ENCODE measurements at places on chromosomes 11 and 22.

GRCh38 chr11:62044639-62045121 is 77.2 kb upstream of the FTH1 start:
- no peak for DNase-seq

GRCh38 chr22:35896111-35896705 is 132.4 kb downstream of the RBFOX2 start:
- DNase-seq, result no peak

DNA sequence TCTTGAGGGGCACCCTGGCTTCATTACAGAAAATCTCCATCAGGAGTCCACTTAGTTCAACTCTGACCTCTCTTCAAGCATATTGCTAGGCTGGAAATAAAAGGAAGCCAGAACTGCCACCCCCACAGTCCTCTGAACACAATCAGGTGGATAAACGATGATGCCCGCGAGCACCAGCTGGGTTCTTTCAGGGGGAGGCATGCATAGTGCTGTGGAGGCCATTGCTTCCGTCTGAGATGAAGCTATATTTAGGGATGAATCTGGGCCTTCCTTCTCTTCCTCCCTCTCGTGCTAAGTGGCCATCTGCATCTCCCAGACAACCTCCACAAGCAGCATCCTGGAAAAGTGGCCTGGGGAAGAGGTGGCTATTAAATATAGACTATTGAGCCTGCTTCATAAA is 3.9 kb upstream of the MICAL2 start:
- no peak for DNase-seq

DNA sequence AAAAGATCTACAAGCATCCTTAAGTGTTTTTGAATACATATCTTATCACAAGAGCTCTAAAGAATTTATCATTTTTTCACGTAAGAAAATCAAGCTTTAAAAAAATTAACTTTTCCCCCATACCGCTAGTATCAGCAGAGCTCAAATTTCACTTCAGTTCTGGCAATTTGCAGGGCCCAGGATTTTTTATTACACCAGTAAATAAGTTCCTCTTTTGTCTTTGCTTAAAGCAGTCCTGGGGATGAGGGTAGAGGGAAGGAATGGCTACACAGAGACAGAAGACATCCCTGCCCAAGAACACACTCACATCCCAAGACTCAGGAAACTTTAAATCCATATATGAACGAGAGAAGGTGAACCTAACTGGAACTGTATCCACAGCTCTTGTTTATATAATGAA is 22.6 kb upstream of the SORL1 start:
- no peak for DNase-seq

DNA sequence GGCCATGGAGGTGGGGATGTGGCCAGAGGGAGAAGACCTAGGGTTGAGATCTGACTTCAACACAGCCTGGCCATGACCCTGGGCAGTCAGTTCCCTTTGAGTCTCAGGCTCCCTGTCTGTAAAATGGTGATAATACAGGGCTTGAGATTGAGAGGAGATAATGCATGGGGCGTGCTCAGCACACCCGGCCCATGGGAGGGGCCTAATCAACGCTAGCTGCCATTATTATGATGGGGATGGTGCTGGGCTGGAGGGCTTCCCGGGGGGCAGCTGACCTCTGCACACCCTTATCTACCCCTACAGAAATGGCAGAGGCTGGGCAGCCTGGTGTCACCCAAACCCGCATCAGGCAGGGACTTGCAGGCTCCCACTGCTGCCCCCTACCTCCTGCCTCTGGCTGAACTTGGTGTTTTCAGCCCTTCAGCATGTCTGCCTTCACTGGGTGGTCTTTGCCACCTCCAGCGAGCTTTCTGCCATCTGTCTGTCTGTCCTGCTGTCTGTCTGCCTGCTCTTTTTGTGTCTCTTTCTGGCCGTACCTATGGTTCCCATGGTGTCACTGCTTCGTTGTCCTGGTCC is 84.5 kb downstream of the CACNA1I start:
- DNase-seq, result no peak

GRCh38 chr11:120517390-120517761 is 5.8 kb downstream of the GRIK4 start:
- DNase-seq, result no peak

DNA sequence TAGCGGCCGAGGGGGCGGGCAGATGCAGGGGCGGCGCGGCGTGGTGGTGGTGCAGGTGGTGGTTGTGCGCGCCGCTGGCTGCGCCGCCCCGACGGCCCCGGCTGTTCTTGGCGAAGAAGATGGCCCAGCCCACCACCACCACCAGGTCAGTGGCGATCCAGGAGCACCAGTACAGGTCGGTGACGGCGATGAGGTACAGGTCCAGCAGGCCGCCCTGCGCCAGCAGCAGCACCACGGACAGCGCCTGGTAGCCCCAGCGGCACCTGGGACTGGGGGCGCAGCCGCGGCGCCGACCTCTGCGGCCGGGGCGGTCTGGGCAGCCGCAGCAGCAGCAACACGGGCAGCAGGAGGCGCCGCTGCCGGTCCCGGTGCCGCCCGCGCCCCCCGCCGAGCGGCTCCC is 879 bp downstream of the TMEM121B start:
- no peak for DNase-seq

DNA sequence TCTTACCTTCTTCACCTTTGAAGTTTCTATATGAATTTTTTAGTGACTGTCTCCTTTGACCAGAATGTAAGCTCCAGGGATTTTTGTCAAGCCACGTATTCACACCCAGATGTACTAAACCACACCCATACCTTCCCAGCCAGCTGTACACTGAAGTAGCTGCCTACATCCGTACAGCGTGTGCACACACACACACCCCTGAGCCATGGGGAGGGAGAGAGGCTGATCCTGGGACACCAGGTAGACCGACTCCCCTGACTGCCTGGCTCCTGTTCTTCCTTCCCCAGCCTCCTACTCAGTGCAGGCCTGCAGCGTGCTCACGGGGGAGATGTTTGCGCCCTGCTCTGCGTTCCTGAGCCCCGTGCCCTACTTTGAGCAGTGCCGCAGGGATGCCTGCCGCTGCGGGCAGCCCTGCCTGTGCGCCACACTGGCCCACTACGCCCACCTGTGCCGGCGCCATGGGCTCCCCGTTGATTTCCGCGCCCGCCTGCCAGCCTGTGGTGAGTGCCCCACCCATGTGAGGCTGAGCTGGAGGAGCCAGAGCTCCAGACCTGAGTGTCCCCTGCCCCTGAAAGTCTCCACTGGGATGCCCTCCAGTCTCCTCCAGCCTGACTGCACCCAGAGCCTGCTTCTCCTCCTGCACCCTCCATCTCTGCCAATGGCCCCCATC is 25.9 kb downstream of the OTOG start:
- DNase-seq, result no peak

GRCh38 chr11:68890490-68891231 is 13.0 kb downstream of the MRPL21 start:
- no peak for DNase-seq

GRCh38 chr11:789943-790342 is at the start of gene CEND1:
Gene CEND1, minus strand, starts transcription at chr11:790090. Its CDS starts 1,514 bp downstream, at chr11:788576.
- DNase-seq, result no peak

GRCh38 chr22:46111645-46112306 is 38.5 kb upstream of the PPARA start:
- no peak for DNase-seq

- no peak for DNase-seq
Measured at GRCh38 chr11:86593833-86594232, 78.6 kb downstream of the ME3 start.

DNA sequence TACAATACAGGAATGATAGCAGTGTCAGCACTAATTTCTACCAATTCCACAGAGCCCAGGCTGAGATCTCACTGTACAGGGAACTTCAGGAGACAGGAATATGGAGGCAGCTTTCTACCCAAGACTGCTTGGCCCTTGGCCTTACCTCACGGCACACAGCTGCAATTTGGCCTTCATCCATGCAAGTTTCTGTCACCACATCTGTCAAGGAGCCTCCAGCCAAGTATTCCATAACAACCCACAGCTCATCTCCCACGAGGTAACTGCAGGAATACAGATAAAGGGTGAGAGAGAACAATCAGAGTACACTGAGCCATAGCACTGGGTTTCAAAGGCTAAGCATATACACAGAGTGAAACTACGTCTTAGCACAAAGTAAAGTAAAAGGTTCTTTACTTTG is 39.0 kb upstream of the GDPD4 start:
- DNase-seq, result no peak

DNA sequence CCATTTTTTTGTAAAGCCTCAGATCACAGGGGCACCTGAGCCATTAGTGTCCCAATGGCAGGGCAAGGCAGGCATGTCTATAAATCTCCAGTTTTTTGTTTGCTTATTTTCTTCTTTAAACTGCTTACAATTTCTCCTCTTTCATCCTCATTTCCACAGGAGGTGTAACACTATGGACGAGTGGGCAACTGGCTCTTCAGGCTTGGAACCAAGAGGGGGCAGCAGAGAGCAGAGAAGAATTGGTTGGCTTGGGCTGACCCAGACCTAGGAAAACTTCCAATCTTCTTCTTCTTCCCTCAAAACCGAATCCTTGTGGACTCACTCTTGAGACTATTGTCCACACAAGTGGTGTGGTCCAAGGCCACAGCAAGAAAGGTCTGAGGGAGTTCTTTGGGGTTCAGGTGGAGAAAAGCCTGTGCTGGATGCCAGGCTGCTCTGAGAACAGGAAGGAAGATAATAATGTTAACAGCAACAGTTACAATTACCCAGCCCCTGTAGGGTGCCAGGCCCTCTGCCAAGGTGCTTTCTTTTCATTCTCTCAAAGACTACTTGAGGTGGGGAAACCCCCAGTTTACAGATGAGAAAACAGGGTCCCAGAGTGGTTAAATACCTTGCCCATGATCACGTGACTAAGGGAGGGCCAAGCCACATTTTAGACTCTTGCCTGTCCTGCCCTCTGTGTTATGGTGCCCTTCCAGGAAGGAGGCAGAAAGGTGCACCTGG is 70.7 kb upstream of the E2F8 start:
- no peak for DNase-seq

- no peak for DNase-seq
Measured at GRCh38 chr22:40326905-40327735, 19.2 kb upstream of the ADSL start.

DNA sequence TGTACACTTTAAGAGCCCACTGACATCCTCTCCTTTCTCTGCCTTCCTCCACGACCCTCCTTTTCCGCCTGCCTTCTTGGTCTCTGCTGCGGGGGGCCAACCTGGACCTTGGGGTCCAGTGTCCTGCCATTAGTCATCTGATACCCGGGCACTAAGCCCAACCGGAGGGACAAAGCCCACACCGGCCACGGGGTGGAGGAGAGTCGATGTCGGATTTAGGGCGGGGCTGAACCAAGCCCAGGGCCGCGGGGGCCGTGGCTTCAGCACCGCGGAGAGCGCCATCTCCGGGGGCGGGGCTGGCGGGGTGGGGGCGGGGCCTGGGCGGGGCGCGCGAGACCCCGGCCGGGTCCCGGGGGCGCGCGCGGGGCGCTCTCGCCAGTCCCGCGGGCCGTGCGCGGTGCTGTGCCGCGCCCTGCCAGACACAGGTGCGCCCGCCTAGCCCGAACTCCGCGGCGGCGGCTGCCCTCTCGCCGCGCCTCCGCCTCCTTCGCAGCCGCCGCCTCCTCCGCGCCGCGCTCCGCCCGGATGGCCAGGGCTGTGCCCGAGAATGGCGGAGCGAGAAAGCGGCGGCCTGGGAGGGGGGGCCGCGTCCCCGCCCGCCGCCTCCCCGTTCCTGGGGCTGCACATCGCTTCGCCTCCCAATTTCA is at the start of gene MAPK8IP1:
MAPK8IP1 (plus strand) TSS at position 378 of the 647 bp plus-strand sequence; CDS start at position 548, 170 bp downstream.
- no peak for DNase-seq

DNA sequence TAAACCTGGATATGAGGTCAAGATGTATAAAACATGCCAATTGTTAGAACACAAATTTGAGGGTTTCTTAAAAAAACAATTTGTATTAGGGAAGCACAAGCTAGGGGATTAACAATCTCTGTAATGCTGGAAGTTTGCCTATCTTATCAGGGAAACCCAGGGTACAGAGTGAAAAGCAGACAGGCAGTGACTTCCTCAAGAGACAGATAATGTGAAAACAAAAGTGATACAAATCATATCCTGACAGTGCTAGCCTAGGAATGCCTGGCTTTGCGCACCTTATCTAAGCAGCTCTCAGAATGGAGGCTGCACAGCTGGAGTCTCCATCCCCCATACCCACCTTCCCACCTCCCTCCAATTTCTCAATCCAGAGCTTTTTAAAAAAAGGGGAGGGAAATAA is 22.5 kb upstream of the RBX1 start:
- no peak for DNase-seq

DNA sequence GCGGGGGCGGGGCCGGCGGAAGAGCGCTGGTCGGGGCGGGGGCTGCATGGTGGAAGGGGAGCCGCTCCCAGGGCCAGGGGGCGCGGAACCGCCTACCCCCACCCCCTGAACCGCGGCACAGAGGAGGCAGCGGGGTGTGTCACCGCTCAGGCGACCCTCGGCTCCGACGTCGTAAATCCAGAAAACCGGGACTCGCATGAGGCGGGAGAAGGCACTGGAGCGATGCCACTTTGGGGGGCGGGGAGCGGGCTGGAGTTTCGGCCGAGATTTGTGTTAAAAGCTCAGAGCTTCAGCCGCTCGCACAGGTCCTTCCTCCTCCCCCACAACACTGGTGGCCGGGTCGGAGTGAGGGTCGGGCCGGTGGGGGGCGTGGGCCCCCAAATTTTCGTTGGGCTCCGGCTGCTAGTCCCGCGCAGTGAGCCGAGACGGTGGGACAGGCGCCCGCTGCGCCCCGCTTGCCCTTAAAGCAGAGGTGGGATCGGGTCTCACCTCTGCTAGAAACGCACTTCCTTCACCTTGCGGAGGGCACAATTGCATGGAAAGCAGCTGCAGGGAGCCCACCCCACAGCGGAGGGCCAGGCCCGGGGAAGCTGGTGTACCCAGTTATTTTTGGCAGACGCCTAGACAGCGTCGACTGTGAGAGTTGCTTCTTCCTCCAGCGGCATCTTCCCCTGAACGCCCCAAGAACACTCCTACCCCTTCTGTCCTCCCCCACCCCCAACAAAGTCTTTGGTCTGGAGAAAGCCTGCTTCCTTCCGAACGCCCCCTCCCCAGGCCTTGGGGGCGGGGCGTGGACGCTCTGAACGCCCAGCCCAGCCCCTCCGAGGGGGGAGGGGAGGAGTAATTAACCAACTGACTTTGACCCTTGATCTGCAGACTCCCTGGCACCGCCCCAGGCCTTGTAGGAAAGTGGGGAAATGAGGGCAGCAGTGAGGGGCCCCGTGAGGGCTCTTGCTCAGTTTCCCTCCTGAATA is 1.1 kb downstream of the OVOL1 start:
- no peak for DNase-seq

DNA sequence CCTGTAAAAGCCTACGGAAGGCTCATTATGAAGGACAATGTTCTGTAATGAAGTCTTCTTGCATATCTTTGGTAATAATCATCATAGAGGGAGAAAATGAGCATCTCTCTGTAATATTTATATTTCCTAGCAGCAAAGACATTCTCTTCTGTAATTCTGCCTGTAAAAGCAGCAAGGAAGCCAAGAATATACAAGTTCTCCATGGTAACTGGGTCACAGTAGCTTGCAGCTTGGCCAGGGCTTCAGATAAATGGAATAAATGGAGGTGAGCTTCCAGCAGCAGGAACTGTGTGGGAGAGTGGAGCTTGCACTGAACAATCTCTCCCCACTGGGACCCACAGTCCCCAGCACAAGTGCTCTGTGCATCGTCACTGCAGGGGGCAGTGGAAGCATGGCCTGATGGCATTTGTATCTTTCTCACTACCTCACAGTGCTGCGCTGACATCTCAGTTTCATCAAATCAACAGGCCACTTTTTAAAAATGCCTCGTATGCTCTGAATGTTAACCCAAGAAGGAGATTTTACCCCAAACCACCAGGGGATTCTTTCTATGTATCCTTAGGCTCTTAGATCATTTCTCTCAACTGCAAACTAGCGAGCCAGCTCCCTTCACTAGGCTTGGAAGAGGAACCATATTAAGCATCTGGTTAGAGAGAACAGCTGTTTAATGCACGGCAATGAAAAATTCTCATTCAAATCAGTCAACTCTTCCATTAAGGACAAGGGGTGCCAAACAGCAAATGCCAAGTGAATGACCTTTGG is 1059.7 kb downstream of the OPCML start:
- no peak for DNase-seq
